NT2/D1 (cell line): ENCODE measurements at places on chromosomes 13 and 19.

- DNase-seq = no peak
These were observed 182.5 kb upstream of the OBI1 start for GRCh38 chr13:78841358-78841963.

DNA sequence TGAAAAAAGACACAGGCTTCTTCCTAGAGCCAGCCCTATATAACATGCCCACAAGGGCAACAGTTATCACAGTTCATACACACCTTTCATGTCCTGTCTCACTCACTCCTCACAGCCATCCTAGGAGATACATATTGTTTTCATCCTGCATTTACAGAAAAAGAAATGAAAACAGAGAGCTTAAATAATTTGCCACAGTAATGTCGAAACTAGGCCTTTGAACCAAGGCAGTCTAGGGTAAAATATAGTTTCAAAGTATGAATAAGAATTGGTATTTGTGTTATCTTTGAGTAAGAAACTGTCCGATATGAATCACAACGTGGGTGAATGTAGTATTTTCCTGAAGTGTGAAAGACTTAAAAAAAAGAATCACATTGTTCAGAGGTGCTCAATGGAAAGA lies 26.8 kb downstream of the CLDN10 start:
- no peak for DNase-seq

GRCh38 chr13:103473081-103473480 lies 406.9 kb upstream of the SLC10A2 start:
- DNase-seq = no peak

DNA sequence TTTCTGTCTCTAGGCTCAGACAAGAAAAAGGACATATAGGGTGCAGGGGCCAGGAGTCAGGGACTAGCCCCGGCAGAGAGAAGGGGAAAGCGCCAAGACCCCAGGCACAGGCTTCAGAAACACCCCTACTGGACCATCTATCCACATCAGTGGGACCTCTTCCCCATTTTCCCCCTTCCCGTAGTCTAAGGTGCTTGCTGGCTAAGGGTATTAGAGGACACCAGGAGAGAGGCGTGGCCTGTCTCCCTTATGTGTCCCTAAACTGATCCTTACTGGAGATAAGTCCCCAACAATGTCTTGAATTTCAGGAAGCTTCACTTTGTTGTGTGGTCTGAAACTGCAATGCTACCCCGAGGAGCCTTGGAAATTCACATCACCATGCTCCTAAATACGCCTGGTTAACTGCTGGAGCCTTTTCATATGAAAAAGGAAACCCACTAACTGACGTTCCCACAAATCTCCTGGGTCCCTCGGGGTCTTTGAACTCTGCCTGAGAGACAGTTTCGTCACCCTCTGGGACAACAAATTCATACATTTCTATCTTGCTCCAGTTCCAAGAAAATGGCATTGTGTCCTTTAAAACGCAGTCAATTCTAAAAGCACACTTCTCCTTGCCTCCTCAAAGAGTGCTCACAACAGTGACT lies 197.7 kb downstream of the COL4A1 start:
- DNase-seq = peak; percentile 67

DNA sequence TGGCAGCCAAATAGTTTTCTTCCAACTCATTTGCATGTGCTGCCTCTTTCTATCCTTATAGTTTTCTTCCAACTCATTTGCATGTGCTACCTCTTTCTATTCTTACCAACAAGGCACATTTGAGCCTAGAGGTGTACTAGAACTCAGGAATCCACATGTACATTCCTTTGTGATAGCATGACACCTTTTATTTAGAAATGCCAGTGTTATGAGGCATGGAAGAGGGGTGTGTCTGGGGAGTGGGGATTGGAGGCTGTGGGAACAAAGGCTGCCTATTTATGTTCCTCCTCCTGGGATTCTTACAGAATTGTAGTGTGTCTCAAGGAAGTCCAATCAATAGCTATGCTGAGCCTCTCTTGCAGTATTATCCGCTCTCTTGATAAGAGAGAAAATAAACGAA lies 966.7 kb downstream of the PCDH17 start:
- DNase-seq = no peak

DNA sequence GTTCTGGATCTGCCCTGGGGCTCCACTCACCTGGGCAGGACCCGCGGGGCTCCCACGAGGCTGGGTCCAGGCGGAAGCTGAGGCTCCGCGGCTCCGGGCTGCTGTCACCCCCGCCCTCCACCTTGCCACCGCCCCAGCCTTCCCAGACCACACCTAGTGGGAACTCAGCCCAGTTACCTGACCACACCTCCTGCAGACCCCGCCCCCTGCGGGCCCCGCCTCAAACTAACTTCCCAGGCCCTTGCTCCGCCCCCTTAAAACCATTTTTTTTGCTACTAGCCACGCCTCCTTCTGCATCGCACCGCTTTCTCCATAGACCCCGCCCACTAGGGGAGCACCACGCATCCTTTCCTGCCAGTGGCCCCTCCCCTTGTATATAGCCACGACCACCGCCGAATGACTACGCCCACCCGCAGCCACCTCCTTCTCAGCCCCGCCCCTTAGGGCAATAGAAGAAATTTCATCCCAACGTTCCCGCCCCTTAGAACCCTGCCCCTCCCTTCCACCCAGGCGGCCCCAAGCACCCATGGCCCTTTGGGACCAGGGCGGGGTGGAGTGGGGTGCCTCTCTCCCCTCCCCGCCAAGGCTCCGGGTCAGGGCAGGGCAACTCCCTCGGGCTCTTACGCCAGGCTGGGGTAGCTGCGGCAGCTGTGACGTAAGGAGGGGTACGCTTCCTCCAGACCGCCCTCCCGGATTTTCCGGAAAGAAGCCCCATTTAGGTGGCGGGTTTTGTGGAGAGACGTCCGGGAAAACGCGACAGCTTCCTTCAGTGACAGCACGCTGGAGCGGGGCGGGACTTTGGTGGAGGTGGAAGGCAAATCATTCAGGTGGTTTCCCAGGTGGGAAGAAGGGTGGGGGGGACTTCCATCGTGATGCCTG lies at the start of gene SH2D3A:
SH2D3A (minus strand) TSS at position 79 of the 879 bp plus-strand sequence. CDS start 3,687 bp downstream, outside the sequence.
- DNase-seq = peak; percentile 86

GRCh38 chr13:41802684-41803444 lies 158.0 kb downstream of the VWA8 start:
- DNase-seq = no peak
